ENCODE measurements at places on chromosomes 11 and 22. TPM values are rescaled to one million over a fixed set of nuclear protein-coding genes. Genes with fewer than 3 reads are reported as not detected.

The BAIAP2L2 gene
- total RNA-seq, result 10.1 TPM

The LRRC74B gene
- total RNA-seq, result not detected

The OR10G7 gene
- not detected for total RNA-seq

The SHANK3 gene
- 3.5 TPM for total RNA-seq

The OVOL1 gene
- total RNA-seq, result 2.7 TPM

The WNT11 gene
- total RNA-seq, result not detected

The IL18 gene
- 1.3 TPM for total RNA-seq

The CHRM1 gene
- total RNA-seq, result not detected

The C11orf91 gene
- total RNA-seq, result 4.8 TPM

The RAB3IL1 gene
- total RNA-seq, result 2.3 TPM

The DYNC2H1 gene
- 32.5 TPM for total RNA-seq

The TPH1 gene
- total RNA-seq, result 0.24 TPM

The YPEL4 gene
- 0.35 TPM for total RNA-seq

The UPK2 gene
- total RNA-seq, result not detected

The TBX1 gene
- not detected for total RNA-seq

The GDPD4 gene
- total RNA-seq, result not detected

The SCN4B gene
- total RNA-seq, result 6.5 TPM

The LYVE1 gene
- not detected for total RNA-seq

The BEST1 gene
- total RNA-seq, result 0.91 TPM

The RASSF7 gene
- 19.6 TPM for total RNA-seq

The TMEM45B gene
- total RNA-seq, result 0.61 TPM

The VSIG2 gene
- not detected for total RNA-seq

The FIBP gene
- total RNA-seq, result 125 TPM

The GVQW3 gene
- total RNA-seq, result 0.56 TPM

The BTG4 gene
- total RNA-seq, result not detected

The POLD3 gene
- 26.8 TPM for total RNA-seq

The POU2AF2 gene
- total RNA-seq, result not detected

All from mammary epithelial cell (primary cell).